Chondrocyte (in vitro differentiated cells): ENCODE measurements at places on chromosomes 4 and X.

- no peak for DNase-seq
Measured at GRCh38 chrX:113747274-113747973, 836.5 kb upstream of the HTR2C start.

DNA sequence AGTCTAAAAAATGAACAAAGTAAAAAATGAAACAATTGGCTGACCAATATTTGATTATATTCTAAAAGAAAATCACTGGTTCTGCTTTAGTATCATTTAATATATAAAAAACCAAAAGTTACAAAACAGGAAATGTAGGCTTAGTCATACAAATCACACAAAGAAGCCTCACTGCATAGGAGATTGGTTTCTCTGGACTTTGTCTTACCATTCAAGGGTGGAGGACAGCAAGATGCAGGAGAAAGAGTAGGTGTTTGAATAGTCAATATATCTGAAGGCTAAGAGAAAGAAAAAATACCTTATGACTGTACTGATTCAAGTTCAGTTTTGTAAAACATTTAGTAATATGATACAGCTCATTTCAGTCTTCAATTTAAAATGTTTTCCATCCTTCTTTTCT lies 28.6 kb upstream of the TAF9B start:
- DNase-seq, result no peak

GRCh38 chrX:24201216-24201615 lies 51.7 kb downstream of the ZFX start:
- DNase-seq, result no peak

DNA sequence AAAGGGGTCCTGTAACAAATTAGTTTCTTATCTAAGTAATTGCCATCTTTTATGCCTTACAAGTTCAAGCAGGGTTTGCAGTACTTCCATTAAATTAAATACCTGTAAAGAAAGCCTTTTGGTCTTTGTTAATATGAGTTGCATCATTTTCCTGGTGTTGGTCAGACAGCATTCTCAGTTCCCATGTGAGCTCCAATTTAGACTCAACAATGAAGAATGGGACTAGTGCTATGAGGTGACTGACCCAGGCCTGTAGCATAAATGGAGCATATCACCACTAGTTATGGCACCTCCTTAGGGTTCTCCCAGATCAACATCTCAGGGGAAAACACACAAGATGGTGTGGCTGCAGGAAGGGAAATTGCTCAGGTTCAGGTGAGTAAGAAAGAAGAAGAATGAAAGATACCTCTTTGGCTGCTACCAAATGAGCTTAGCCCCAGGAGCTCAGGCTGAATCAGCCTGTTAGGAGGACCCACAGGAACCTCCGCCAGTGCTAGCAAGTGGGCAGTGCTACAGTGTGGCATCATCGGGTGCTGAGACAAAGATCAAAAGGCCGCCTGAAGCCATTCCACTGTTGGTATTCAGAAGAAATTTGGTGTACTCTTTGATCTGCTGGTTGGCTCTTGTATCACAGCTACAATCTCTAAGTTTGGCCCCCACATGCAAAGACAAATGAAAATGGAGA lies 1.8 kb downstream of the TTC29 start:
- no peak for DNase-seq

DNA sequence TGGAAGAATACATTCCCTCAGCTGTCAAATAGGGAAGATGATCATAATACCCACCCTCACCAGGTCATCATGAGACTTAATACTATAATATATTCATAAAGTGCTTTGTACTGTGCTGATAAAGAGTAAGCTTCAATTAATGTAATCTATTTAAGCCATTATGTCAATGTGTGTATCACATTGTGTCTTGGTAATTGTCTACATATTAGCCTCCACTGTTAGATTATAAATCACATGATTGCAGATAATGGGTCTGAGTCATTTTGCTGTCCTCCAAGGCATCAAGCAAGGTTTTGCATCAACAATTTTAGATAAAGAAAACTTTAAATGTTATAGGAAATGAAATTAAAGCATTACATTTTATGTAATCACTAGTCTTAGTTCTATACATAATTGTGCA lies 45.2 kb upstream of the CEP135 start:
- DNase-seq, result no peak

DNA sequence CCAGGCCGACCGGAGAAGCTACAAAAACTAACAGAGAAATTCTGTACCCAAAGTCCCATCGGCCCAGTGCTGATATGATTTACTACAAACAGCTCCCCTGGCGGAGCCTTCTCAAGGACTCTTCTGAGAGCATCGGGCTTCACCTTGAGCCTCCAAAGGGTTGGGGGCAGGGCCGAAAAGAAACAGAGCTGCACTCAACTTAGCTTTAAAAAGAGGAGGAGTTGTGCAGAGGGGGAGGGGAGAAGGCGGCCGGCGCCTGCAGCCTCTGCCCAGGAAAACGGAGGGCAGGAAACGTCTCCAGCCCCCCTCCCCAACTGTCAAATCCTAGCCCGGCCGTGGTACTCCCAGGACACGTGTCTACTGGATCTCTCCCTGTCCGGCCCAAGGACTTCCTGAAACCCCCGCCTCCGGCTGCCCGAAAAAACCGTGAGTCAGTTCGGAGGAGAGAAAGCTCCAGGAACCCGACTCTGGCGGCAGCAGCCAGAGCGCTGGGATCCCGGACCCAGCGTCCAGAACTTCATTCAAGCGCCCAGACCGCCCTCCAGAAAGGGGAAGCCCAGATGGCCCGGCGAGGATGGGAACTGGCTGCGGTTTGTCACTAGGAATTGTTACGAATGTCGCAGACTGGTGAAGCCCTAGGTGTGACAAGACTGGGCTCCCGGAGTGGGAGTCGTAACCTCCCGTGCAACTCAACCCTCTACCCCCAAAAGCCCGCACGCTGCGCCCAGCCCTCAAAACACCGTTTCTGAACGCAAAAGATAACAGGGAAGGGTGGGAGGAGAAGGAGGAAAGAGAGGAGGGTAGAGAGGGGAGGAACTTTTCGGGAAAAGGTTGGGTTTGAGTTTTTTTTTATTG lies 973 bp downstream of the ADAMTS3 start:
- DNase-seq, result peak; percentile 76

DNA sequence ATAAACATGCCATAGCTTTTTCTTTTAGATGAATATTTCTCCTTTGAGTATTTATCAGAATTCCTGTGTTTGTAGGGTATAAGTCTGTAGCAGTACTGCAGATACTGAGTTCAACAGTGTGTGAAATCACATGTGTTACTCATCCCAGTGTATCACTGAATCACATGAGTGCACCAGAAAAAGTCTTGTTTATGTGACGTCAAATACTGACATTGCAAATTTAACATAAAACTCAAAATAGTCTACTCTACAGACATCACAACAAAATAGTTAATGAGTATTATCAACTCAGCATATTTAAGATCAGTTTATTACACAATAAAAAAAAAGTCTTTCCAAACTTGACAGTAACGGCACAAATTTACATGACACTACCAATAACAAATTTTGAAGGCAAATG lies 221.3 kb downstream of the DCTD start:
- DNase-seq, result no peak

GRCh38 chrX:99654188-99654587 lies 755.9 kb downstream of the PCDH19 start:
- no peak for DNase-seq

DNA sequence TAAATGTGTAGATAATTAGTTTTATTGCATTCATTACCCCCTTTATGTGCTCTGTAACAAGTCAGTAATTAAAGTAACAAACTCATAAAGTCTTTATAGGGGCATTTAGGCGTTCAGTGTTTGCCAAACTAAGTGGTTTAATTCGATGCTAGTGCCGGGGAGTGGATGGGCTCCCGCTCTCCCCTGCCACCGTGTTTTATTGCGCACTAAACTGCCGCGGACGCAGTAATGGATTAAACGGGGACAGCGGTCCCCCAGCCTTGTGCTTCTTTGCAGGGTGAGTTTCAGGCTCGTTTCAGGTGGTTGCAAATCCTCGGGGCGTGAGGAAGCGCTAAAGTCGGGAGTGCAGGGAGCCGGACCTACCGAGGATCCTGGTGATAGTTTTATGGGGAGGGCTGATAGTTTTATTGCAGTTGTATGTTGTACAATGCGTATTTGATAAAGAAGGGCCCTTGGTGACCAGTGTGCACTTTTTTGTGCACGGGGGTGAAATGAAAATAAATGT lies 1.6 kb upstream of the PHOX2B start:
- no peak for DNase-seq

DNA sequence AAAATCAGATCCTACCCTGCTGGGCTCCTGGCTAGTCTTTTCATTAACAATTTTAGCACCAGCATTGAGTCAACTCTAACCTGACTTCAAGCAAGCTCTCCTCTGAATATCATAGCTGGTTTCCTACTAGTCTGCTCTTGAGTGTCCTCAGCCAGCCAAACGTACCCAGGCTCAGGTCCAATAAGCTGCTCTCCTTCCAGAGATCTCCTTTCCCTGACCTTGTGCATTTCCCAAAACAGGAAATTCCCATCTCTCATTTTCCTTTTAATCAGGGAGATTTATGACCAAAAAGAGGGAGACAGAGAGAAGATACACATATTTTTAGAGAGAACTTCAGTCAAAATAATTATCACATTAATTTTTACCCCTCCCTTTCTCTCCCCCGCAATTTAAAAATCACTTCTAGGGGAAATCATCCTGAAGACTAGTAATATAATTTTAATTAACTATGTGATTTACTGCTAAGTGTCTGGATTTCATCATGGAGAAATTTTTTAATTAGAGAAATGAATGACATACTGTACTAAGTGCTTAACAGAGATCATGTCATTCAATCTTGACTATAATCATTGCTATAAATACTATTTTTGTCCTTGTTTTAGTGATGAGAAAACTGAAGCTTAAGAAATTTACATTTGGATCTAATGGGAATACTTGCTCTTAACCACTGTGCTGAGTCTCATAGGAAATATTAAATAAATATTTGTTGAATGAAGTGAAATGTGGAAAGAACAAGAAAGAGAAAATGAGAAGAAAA lies 421.7 kb upstream of the INTU start:
- DNase-seq, result no peak

GRCh38 chr4:117293784-117294183 lies 208.4 kb upstream of the TRAM1L1 start:
- DNase-seq, result no peak

DNA sequence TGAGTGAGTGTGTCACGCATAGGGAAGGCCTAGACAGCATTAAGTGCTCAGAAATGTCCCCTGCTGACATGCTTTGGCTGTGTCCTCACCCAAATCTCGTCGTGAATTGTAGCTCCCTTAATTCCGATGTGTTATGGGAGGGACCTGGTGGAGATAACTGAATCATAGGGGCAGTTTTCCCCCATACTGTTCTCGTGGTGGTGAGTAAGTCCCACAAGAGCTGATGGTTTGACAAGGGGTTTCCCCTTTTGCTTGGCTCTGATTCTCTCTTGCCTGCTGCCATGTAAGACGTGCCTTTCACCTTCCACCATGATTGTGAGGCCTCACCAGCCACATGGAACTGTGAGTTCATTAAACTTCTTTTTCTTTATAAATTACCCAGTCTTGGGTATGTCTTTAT lies 78.0 kb downstream of the NSUN7 start:
- DNase-seq, result no peak

- peak; percentile 38 for DNase-seq
Measured at GRCh38 chr4:95910749-95911148, 70.9 kb downstream of the PDHA2 start.

GRCh38 chr4:85149676-85150075 lies 183.2 kb upstream of the WDFY3 start:
- no peak for DNase-seq

- no peak for DNase-seq
Measured at GRCh38 chrX:56765811-56766553, 36.9 kb downstream of the NBDY start.

GRCh38 chrX:13698432-13698831 lies 9.5 kb downstream of the RAB9A start:
- DNase-seq, result no peak

DNA sequence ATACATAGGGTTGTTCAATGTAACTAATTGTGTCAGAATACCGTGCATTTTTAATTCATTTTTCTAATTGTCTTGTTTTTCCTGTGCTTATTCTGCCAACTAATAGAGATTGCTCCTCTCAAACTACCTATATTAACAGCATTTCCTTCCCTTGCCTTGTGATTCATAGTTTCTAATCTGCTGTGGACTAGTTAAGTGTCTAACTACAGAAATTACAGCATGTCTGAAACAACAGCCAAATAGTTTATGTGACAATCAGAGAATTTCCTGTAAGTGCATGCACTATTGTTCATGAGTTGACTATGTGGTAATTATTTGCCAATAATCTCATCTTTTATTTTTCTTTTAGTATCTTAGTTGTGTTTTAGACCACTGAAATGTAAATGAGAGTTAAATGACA lies 4.1 kb upstream of the SEC24B start:
- DNase-seq, result no peak

GRCh38 chrX:153836921-153837320 lies 6.6 kb upstream of the PDZD4 start:
- no peak for DNase-seq

- DNase-seq, result no peak
Measured at GRCh38 chr4:73234712-73235111, 23.9 kb downstream of the ANKRD17 start.

DNA sequence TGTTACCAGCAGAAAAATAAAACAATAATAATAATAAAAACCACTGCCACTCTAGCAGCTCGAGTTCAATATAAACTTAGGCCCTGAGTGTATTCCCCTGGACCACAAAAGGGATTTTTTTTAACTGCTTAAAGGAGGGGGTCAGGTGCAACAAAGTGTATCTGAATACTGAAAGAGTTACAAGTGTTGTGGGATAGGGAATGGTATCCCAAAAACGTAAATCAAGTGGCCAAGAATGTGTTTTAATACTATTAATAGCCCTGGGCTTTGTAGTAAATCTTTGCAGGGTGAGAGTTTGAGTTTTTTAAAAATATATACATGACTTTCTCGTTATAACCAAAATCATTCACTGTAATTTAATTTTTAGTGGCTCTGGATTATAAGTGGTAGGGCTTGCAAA lies 860.1 kb upstream of the INTU start:
- DNase-seq, result no peak

- DNase-seq, result no peak
Measured at GRCh38 chr4:39043861-39044363, 11.7 kb upstream of the TMEM156 start.

- DNase-seq, result no peak
Measured at GRCh38 chr4:120703908-120704307, 218.6 kb downstream of the PRDM5 start.

DNA sequence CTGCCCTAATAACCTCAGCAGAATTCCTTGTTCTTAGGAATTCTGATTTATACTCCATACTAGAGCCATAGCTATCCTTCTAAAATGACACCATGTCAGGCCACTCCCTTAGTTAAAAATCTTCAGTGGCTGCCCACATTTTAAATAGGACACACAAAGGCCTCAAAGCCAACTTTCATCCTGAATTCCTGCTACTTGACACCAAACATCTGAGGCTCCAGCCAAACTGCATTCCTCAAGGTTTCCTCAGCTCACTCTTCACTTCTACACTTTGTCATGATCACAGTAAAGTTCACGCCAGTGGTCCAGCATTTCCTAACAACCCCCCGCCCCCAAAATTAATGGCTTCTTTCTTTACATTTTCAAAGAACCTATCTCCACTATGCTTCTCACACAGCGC lies 124.3 kb downstream of the ADGRA3 start:
- DNase-seq, result no peak

- no peak for DNase-seq
Measured at GRCh38 chr4:26088433-26088928, 174.5 kb downstream of the SMIM20 start.
